ENCODE measurements at places on chromosomes 1 and 21.

DNA sequence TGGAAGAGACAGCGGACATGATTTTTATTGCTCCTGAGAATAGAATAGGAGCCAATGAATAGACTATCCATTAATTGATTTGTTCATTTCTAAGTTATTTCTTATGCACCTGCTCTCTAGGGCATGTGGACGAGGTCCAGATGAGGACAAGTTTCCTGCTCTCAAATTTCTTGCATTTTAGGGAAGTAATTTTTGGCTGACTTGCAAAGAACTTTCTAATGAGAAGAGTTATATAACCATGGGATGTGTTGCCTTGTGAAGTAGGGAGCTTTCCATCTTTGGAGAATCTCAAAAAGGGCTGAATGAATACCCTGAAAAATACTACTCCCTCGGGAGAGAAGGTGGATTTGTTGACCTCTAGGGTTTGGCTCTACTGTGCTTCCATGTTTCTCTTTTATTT lies 243.0 kb downstream of the KIF26B start:
- no peak for DNase-seq

GRCh38 chr1:38285807-38286530 lies 239.4 kb upstream of the POU3F1 start:
- DNase-seq = no peak

DNA sequence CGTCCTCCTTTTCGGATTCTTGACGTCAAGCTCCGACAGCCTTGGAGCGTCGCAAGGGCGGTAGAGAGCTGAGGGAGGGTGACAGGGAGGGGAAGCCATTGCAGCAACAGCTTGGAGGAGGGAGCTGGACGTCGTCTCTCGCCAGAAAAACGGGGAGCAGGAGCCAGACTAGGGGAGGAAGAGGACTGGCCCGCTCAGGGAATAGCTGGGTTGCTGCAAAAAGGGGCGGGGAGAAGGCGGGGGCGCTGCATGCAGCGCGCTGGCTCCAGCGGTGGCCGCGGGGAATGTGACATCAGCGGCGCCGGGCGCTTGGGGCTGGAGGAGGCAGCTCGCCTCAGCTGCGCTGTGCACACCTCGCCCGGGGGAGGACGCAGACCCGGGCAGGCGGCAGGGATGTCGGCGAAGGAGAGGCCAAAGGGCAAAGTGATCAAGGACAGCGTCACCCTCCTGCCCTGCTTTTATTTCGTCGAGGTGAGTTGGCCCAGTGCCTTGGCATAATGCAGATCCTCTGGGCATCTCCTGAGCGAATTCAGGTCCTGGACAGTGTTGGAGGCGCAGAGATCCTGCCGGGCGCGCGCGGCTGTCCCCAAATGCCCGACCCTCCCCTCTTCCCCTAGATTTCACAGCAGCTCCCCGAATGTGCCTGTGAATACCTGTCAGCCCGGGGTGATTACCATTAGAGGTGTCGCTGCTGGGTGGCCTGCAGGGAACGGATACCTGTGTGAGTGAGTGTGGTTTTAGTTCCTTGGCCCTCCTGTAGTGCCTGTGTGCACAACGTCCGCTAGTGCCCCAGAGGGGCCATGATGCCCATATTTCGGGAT lies at the start of gene PLPPR4:
PLPPR4 (plus strand) TSS at position 292 of the 821 bp plus-strand sequence; CDS start at position 394, 102 bp downstream.
- no peak for DNase-seq

- DNase-seq = no peak
Measured at GRCh38 chr1:210482491-210482890, 153.8 kb downstream of the HHAT start.

DNA sequence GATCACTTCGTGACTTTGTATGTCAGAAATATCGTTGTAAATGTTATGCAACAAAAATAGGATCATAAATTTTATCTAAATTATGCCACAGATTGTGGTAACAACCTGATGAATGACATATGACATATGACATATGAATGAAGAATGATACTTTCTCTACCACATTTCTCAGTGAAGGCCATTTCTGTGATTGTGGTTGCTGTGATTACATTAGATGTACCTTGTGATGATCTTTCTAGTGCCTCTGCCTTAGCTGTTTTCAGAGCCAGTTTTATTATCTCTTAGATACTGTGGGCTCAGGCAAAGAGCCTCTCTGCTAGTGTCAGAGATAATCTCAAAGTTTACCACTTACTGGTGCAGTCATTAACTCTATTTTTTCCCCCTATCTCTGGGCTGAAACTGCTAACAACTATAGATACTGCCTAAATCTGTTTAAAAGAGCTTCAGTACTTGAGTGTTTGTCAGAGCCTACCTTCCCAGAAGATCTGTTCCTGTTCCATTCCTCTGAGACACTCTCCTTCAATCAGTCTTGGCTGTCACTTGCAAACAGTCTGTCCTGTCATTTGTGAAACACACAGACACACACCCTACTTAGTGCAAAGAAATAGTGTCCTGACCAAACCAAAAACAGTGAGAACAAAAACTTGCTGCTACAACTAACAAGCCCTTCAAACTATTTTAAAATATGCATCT lies 55.5 kb downstream of the HMCN1 start:
- DNase-seq = no peak

DNA sequence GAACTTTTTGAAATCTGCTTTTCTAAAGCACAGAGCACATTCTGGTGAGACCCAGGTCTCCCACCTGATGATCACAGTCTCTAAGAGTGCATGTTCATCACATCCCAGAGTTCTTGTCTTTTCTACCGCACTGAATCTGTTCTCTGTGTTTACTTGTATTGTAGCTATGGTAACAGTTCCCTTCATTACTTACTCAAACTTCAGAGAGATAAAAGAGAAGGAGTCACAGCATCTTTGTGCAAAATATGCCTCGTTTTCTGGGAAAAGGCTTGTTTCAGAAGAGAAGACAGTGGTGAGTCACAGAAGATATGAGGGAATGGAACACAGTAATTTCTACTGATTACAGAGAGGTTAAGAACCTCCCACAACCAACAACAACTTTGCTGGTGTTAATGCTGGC lies 580.6 kb downstream of the PLA2G4A start:
- no peak for DNase-seq

DNA sequence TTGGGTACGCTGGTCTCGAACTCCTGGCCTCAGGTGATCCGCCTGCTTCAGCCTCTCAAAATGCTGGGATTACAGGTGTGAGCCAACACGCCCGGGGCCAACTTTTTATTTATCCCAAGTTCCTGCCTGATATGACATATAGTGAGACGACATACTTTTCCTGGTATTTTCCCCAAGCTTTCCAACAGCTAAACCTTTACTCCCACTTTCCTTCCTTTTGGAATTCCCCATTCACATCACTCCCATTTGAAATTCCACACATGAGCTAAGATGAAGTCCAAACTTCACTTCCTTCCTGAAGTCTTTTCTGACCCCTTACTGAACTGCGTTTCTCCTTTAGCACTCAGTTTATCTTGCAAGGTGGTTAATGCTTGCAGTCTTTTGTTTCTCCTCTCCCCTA lies 64.1 kb downstream of the S1PR1 start:
- DNase-seq = no peak

DNA sequence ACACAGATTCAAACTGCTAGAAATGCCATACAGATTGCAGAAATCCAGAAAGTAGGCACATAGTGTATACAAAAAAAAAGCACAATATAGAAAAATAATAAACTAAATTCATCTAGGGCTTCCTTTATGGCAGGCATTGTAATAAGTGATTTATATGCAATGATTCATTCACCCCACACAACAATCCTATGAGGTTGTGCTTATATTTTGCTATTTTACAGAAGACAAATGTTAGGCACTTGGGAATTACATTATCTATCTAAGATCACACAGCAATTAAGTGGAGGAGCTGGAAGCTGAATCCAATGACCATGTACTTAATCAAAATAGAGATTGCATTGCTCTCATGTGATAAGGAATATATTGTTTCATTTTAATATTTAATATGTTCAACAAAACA lies 225.7 kb upstream of the KCNK2 start:
- no peak for DNase-seq

GRCh38 chr1:214570442-214570841 lies 19.0 kb upstream of the PTPN14 start:
- no peak for DNase-seq

GRCh38 chr1:48469616-48470480 lies 2.2 kb downstream of the SPATA6 start:
- DNase-seq = peak; percentile 25

DNA sequence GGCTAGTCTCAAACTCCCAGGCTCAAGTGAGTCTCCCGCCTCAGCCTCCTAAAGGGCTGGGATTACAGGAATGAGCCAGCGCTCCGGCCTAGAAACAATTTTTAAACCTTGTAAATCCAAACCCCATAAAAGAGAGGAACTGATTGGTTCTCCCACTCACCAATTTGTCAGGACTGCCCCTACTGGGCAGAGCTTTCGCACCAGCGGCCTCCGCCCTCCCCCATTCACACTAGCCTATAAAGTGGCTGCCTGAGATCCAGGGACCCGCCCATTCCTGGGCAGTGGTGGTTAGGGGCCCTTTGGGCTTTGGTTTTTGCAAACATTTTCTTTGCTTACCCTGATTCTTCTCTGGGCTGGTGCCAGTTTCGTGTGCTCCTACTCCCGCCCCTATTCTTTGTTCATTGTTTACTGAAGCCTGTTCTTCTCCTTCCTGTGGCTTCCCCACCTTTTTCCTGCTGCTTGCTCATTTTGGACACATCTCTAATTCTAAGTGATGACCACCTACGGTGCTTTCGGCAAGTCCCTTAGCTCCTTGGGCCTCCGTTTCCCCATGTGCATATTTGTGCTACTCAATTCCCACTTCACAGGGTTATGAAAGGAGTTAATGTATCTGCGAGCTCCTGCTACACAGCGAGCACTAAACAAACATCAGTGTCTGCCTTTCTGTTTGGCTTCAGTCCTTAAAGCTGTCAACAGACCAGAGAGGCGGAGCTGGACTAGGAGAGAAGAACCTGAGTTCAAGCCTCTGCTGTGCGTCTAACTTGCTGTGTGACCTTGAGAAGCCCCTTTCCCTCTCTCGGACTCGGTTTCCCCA lies 39.8 kb upstream of the CLIC4 start:
- no peak for DNase-seq

DNA sequence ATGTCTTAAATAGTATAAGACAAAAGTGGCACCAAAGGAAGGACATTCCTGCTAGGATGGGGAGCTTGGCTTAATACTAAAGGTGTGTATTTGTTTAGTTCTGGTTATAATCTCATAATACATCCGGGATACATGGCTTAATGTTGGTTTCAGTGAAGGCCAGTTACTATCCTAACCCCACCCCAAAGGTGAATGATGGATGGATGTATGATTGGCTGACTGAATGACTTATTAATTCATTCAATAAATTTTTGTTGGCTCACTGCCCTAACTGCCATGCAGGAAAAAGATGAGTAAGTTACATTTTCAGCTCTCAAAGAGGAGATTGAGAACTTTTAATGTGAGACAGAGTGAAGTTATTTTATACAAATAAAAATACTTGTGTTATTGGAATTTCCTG lies 52.2 kb downstream of the PHACTR4 start:
- no peak for DNase-seq

All from thoracic aorta (tissue), 2 donors.